ENCODE measurements at places on chromosomes 3 and 15.

DNA sequence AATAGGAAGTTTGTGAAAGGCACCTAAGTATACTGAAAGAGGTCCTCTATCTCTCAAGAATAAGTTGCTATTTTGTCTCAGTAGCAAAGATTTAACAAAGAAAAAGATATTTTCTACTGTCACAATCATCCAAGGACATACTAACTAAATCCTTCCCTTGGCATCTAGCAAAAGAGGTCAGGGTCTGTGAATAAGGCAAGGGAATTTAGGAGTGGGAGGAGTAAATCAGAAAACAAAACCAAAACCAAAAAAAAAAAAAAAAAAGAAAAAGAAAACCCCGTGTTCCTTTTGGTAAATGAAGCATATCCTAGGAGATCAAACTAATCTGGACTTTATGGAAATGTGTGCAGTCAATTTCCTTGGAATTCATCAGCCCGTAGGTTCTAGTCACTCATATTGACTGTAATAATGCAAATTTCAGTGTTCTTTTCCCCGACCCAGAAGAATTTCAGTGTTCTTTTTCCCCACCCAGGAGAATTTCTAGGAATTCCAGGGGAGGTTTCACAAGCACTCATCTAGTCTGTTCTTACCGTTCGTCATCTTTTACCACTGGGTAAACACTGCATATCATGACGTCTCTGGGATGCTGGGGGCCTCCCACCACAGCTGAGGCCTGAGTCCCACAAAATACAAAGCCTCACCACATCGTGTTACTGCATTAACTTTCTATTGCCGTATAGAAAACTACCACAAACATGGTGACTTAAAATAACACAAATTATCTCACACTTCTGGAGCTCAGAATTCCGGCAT is 113.8 kb upstream of the CCDC54 start:
- DNase-seq, result no peak

DNA sequence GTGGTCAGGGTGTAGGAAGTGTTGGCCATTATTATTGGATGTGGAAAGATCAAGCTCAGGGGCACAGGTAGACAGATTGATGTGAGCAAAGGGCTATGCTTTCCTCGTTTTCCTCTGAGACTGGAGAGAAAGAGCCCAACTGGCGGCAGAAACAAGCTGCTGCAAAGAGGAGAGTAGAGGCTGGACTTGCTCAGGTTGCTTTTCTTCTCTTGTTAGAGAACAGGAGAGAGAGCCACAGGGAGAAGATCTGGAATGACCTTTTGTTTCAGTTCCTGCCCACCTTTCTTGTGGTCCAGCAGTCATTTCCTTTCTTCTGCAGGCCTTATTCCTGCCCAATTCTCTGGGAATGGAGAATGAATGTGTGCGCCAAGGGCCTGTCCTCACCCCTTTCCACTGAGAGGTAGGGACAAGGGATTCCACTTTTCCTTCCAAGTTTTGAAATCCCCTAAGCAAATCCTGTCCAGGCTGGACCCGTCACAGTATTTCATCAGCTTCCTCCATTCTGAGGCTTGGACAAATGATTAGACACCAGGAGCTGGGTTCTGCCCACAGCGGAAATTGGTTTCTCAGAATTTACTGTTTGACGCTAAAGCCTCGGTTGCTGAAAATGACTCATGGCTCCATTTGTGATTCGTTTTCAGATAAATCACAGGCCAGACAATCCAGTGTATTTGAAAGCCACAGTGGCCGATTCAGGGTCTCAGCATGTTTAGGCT is 16.1 kb downstream of the ZNF80 start:
- no peak for DNase-seq

- peak; percentile 59 for DNase-seq
These were observed 27.7 kb upstream of the ANO10 start for GRCh38 chr3:43649365-43649968.

DNA sequence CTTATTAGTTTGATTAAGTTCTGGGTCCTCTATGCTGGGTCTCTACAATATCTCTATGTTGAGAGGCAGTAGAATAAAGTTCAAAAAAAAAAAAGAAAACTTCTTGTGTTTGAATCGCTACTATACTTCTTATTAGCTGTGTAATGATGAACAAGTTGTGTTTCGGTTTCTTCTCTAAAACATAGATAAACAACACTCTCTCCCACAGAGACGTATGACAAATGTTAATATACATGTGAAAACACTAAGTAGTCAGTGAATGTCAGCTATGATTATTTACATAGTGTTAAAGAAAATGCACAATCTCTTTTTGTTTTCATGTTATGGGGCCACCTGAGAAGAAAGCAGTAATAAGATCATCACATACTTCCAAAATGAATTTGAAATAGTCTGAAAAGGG is 45.3 kb downstream of the ACAP2 start:
- DNase-seq, result no peak

DNA sequence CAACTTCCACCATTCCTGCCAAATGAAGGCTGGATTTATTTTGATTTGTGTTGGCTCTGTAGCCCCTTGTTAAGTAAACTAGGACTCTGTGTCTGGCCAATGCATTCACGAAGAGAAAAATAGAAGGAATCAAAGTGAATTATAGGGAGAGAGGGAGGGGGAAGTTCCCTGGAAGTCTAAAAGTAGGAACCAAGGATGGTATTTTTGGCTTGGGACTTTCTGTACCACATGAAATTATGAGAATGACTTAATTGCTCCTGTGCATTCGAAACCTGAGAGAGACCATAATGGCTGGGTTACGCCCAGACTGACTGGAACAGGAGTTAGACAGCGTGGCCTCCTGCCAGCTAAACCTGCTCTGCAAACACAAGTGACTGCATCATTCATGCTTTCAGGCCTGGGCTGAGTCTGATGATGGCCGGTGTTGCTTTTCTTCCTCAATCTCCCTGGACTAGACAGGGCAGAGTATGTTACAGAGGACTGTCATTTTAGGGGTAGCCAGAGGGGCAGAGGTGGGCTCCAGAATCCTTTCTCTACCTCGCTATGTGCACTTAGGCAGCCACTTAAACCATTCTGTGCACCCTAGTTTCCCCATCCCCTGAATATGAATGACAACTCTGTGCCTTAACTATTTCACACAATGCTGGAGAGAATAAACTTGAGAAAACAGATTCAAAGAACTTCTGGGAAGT is 58.9 kb downstream of the MYO1E start:
- DNase-seq, result no peak

DNA sequence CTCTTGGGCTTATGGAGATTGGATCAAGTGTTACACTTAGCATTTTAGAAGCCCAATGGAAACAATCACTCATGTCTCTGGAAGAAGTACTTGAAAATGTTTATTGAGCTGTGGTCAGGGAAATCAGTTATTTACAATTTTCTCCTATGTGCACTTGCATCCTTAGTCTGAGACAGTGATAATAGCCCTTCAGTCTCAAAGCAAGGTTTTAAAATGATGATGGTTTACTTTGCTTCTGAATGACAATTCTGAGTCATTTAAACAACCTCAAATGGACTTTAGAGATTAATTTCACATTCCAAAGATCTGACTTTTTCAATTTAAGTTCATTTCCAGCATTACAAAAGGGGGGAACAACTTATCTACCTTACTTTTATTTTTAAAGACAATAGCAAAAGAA is 20.1 kb downstream of the TIPARP start:
- DNase-seq, result no peak

GRCh38 chr3:20320489-20320888 is 134.5 kb upstream of the SGO1 start:
- no peak for DNase-seq

DNA sequence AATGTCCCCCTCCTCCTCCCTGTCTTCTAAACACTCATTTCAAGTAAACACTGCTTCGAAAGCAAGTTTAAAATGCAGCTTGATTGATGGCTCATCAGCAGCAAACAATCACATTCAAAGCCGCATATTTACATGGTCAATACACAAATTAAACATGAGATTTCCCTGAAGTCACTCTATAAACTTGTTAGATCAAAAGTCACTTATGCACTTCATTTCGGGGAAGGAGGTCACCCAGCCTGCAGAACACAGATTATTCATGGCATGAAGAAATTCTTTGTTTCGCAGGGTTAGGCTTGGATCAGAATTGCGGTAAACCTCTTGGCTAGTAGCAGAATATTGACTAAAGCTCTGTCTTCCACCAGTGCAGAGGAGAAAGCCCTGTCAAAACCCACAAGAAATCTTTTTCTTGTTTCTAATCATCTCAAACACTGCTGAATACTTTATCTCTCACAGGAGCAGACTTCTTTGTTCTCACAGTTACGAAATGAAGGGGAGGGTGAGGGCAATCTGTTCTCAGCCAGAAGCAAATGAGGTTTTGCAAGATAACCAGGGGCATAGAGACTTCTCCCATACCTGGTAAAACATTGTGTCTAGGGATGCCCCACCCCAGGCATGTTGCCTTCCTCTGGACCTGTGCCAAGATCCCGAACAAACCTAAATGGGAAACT is 133.3 kb upstream of the CHL1 start:
- no peak for DNase-seq

DNA sequence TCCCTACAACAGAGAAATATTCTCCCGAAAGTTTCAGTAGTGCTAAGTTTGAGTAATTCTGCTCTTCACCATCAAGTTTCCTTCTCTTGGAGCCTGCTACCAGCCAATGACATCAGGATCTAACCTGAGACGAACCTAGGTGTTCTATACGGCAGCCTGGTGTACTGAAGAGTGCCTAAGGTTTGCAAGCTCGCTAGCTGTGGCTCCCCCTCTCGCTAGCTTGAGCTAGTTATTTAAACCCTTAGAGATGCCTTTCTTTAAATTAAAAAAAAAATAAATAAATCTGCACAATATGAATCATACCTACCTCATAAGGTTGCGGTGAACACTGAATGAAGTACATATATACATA is 1.4 kb upstream of the COL8A1 start:
- DNase-seq, result no peak

- DNase-seq, result no peak
These were observed 79.6 kb downstream of the RTP4 start for GRCh38 chr3:187447737-187448136.

- DNase-seq, result no peak
These were observed 46.9 kb downstream of the DLEC1 start for GRCh38 chr3:38085943-38086324.

DNA sequence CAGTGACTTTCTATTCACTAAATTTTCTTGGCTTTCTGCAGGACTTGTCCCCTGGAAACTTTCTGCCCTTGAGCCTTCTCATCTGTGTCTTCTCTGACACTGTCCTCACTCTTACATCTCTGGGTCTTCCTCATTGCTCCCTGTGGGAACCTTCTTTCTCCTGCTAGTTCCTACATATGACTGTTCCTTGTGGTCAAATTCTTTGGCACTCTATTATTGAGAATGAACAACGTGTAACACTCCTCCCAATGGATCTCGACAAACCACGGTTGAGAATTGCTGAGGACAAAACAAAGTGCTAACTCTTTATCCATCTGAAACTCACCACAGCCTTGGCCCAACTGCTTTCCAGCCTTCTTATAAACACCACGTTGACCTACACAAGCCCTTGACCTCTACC is 3.5 kb upstream of the FAM81A start:
- no peak for DNase-seq

DNA sequence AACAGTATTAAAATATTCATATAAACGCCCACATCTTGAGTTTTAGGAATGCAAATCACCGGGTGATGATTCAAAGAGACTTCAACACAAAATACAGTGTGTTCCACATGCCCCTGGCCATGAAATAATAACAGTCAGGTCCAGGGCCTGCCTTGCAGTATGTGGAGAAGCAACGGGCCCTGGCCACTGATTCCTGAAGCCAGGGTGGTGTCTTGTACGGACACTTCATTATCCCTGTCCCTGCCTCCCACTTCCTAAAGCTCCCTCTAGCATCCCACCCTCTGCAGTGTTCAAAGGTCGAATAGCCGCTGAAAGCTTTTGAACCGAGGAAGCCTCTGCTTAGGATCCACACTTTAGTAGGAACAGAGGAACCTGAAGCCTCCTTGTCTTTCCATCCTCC is 50.4 kb upstream of the PCSK6 start:
- DNase-seq, result peak; percentile 32

GRCh38 chr15:33801954-33802353 is 166.3 kb upstream of the CHRM5 start:
- no peak for DNase-seq

DNA sequence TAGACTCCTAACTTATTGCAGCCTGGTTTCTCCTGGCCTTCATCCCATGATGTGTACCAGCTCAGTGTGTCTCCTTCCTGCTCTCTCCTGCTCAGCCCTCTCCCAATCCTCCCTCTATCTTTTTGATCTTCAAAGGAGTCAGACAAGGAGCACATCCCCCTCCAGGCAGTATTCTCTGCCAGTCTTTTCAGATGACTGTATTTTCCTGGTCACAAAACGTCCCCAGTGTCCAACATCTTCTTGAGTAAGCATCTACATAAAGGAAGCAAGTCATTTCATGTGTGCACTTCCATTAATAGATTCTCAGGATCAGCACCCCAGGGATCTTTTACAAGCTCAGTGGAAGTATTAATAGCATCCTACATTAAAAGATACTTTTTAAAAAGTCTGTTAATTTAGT is 148.9 kb upstream of the THBS1 start:
- DNase-seq, result no peak

GRCh38 chr15:48507416-48508065 is 138.0 kb downstream of the FBN1 start:
- DNase-seq, result no peak

DNA sequence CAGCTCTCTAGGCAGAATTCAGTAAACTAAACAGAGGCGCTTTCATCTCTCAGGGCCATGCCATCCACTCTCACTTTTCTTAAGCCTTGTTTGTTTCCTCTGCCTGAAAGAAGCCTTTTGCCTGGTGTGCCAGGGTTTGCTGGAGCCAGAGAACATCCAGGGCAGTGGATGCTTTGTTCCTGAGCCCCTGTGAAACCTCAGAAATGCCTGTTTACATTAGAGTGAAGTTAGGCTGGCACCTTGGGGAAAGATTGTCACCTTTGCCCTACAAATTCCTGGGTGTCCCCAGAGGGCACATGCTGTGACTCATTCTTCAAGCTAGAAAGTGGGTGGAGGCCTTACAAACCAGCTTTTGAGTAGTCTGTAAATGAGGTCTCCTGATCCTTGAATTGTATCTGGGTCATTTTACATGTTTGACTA is 10.7 kb upstream of the TRAK1 start:
- DNase-seq, result no peak

DNA sequence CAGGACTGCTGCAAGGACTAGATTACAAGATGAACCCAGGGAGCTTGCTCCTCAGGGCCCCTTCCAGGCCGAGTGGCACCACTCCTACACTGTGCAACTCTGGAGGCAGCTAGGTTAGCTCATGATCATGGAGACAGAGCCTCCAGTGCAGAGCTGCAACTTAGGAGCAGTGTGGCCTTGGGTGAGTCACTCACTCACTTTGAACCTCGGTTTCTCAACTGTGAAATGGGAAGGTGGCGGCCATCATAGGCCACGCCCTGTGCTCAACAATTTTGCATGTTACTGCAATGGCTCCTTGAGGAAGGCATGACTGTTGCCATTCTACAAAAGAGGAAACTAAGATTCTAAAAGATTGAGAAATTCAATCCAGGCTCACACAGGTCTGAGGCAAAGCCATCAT is 11.2 kb upstream of the CXCR6 start:
- DNase-seq, result no peak

GRCh38 chr3:145094355-145094941 is 1066.5 kb downstream of the PLOD2 start:
- no peak for DNase-seq

- DNase-seq, result no peak
These were observed 148.7 kb downstream of the ALCAM start for GRCh38 chr3:105515372-105515771.

Measured in ecto neural progenitor cell (in vitro differentiated cells).